ENCODE measurements at places on chromosomes 13 and 19.

DNA sequence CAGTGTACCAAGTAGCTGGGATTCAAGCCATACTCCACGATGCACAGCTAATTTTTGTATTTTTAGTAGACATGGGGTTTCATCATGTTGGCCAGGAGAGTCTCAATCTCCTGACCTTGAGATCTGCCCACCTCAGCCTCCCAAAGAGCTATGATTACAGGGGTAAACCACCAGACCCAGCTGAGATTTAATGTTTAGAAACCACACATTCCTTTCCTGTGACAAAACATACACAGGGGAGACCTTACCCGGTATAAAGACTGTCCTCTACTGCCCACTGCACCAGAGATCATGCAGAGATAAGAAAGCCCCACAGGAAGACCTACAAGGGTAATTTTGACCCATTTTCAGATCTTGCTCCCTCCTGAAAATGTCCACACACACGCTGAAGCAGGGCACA lies 22.8 kb upstream of the ZNF83 start:
- no peak for DNase-seq

DNA sequence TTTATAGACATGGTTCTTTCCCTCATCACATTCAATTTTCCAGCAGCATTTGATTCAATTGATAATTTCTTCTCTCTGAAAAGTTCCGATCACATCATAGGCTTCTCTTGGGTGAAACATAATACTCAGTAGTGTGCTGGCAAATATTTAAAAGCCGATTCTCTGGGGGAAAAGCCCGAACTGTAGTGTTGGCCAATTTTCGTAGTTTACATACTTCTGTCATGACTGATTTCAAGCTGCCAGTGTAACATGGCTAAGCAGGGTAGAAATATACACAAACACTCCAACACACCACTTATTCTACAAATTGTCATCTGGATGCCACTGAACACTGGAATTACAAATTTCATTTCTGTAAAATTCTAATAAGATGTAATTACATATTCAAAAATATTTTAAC lies 56.1 kb upstream of the FREM2 start:
- no peak for DNase-seq

GRCh38 chr13:50932091-50932490 lies 22.5 kb downstream of the RNASEH2B start:
- no peak for DNase-seq

- DNase-seq = no peak
These were observed 7.0 kb upstream of the POMP start for GRCh38 chr13:28651810-28652401.

DNA sequence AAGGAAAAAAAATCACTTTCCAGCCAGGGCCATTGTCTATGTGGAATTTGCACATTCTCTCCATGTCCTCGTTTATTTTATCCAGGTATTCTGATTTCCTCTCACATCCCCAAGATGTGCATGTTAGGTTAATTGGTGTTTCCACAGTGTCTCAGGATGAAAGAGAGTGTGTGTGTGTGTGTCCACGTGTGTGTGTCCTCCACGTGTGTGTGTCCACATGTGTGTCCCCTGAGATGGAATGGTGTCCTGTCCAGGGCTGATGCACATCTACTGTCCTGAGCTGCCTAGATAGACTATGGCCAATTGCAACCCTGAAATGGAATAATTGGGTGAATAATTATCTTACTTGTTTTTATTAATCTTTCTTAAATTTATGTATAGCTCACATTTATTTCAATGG lies 2436.5 kb downstream of the PCDH9 start:
- DNase-seq = no peak

GRCh38 chr19:45110851-45111266 lies 17.9 kb downstream of the PPP1R37 start:
- DNase-seq = no peak

All from stimulated activated CD8-positive, alpha-beta memory T cell treated with anti-CD3 and anti-CD28 coated beads, Interleukin-15, amount 100 ng/mL, for 24 hours (primary cell).